EL (cell line): ENCODE measurements at places on chromosomes 5 and 9.

GRCh38 chr5:138772986-138773594 lies 19.9 kb downstream of the CTNNA1 start:
- no peak for DNase-seq

DNA sequence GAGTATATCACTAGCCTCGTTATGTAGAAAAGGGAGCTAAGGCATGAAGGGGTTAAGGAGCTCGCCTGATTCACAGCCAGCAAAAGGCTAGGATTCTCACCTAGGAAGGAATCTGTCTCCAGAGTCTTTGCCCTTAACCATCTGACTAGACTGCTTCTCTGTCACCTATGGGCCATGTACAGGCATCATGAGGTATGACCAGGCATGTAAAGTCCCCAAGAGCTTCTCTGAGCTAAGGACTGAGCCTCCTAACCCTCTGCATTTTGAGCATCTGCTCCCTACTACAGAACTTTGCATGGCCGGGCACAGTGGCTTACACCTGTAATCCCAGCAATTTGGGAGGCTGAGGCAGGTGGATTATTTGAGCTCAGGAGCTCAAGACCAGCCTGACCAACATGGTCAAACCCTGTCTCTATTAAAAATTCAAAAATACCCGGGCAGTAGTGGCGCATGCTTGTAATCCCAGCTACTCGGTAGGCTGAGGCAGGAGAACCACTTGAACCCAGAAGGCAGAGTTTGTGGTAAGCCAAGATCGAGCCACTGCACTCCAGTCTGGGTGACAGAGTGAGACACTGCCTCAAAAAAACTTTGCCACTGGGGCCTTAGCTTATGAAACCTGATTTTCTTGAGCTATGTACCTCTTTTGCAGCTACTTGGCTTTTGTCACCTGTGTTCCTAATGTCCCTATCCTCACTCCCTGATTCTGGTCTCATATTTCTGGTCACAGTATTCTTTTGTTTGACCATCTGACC lies 33.2 kb upstream of the IL7R start:
- DNase-seq: no peak

GRCh38 chr5:40172721-40173120 lies 507.0 kb upstream of the PTGER4 start:
- DNase-seq: no peak

DNA sequence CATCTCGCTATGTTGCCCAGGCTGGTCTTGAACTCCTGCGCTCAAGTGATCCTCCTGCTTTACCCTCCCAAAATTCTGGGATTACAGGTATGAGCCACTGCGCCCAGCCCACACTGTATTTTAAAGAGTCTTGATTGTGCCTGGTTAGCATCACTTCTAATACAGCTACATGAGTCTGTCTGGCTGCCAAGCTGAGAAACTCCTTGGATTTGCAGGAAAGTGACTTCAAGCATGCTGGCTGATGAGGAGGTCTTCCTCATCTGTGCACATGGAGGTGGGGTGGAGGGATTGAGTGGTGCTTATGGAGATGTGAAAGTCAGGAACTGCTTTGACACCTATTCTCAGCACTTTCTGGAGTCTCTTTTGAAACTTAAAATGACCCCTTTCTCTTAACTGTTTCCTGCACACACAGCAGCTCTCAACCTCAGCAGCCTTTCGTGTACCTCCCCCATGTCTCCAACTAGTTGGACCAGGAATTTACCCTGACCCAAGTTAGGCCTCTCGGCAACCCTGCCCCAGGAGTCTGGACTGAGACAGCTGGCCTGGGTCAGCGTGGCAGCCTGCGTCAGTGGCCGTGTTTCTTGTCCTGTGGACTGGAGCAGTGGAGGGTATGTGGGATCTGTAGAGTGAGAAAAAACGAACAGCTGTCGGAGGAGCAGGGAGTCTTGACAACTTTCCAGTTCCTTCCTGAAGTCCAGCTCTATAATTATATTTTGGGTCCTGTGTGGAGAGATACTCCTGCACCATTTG lies 72.5 kb downstream of the ACER2 start:
- DNase-seq: no peak

GRCh38 chr9:98159301-98159700 lies 33.1 kb downstream of the CORO2A start:
- DNase-seq: no peak
